T-helper 2 cell treated with Interferon-gamma antibody and Interleukin-4, amounts not matched to agents 5 μg/mL and 100 μg/mL, for 36 hours (primary cell): ENCODE measurements at places on chromosomes 11 and 22.

GRCh38 chr11:18011633-18012032, 1.2 kb downstream of the SERGEF start:
- no peak for DNase-seq

DNA sequence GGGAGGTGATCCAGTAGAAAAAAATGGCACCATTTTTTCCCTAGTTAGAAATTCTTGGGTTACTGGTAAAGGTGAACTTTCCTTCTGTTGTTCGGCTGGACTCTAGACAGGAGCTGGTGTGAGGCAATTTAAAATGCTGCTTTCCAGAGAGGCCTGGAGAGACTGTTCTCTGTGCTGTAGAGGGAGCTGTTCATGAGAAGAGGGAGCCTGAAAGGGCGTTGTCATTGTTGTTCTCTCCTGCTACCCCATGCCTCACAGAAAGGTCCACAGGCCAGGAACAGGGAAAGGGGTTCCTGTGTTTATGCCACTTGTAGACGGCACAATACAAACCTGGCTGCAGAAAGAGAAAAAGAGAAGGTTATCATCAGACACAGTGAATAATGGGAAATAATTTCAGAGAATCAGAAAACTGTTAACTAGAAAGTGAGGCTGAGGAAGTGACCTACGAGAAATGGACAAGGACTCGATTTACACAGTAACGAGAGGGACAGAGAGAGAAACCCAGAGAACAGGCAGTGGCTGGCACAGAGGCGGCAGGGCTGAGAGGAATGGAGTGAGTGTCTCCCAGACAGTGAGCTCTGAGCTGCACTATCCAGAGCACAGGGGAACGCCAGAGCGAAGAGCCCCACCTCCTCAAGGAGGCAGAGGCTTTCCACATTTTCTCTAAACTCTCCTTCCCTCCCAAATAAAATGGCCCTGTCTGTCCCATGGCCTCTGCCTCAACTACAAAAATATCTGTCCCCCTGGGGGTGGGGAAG, 109.2 kb downstream of the RRM1 start:
- no peak for DNase-seq

DNA sequence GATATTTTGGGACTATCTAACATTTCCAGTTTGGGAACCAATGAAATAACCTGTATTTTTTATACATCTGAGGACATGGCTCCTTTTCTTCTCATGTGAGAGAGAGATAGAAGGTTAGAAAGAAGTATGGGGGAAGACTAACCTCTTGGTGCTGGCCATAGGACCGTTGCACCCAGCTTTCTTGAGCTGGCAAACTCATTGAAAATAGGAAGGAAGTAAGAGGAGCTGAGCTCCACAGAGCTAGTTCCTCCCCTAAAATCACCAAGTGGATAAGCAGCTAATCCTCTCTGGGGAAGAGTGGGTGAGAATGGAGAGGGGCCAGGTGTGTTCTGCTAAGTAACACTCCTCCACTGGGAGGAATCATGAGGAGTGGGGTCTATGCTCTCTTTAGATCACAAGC, 387.4 kb upstream of the CADM1 start:
- DNase-seq = no peak

GRCh38 chr11:34792814-34793258, 123.3 kb downstream of the APIP start:
- no peak for DNase-seq

DNA sequence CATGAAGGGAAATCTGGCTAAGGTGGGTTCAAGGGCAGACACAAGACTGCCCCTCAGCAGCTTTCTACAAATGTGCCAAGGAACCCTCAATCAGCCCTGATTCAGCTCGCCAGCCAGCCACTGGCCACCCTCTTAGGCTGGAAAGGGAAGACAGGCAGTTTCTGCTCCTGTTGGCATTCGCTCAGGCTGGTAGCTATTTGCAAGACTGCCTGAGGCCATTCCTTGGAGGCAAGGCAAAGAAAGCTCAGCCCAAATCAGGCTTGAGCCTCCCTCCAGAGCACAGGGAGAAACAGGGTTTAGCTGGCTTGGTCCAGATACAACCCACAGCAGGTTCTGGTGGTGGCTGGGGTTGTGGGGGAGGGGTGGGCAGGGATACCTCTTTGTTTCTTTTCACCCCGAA, 19.2 kb downstream of the TP53I11 start:
- DNase-seq = no peak

DNA sequence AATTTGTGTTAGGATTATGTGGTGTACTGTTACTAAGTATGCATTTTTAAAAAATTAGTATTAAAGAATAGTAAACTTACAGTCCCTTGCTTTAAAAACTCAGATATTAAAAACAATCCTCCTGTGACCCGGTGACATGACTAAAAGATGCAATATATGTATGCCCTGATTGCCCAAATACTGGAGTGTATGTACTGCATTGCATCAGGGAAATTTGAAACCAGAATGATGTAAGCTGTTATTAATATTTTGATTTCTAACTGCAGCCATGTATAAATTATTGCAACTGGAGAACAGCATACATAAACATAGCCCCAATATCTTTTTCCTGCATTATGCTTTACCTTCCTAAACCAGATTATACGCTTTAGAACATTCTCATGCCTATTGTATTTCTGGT, 3.7 kb upstream of the HSPA8 start:
- DNase-seq = no peak

DNA sequence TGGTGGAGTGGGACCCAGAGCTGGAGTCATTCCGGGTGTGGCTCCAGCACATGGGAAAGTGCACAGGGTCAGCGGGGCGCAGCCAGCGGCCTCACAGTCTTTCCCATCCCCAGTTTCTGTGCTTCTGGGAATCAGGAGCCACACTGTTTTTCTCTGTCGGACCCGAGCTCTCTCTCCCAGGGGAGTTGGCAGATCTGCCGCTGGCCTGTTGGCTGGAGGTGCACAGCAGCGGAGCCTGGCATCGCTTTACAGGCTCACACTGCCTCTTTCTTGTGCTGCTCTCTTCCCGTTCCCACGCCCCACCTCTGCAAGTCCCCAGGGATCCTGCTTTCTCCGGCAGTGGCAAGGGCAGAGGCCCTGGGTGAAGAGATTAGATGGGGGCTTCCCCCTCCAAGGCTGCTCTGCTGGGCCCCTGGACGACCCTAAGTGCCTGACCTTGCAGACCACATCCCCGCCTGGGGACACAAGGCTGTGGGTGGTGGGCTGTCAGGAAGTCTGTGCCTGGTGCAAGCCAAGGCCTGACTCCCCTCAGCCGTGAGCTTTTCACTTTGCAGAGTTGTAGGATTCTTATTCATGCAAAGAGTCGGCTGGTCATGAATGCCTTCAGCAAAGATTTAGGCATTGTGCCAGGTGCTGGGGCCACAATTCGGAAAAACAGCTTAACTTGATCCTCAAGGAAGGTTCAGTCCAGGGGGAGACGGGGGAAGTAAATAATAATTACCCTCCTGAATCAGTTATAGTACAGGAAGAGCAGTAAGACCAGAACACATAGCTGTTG, 116.3 kb downstream of the TIMP3 start:
- no peak for DNase-seq

DNA sequence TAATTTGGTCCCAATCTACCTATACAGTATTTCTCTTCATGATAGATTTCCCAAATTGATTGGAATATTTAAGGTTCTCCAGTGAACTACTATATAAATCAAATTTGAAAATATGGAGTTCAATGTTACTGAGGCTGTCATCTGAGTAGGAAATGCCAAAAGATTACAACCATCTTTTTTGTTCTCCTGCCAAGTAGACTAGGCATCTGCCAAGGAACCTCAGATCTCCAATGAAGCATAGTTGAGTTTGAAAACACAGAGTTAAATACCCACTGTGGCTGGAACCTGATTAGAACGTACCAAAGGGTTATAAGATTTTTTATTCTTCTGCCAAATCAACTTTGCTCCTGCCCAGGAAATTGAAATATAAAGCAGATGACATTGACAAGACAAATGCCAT, 330.9 kb downstream of the CNTN5 start:
- no peak for DNase-seq

DNA sequence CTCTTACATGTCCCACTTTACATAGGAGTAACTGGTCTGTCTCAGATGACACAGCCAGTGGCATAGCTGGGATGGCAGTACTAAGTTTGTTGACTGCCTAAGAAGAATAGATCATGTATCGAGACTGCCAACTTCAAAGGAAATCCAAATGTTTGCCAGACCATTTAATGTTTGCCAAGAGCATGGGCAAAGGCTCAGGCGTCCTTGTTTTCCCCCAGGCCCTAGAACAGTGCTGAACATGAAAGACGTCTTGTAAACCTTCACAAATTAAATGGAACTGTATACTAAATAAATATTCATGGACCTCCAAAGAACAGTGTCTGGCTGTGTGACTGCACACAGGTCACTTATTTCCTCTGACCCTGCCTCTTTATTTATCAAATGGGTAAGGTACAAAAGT, 234.7 kb upstream of the CCDC90B start:
- DNase-seq = no peak

- DNase-seq = no peak
Measured at GRCh38 chr22:44363013-44363979, 50.5 kb upstream of the SHISAL1 start.

GRCh38 chr22:35686298-35686697, 31.4 kb upstream of the APOL5 start:
- no peak for DNase-seq

DNA sequence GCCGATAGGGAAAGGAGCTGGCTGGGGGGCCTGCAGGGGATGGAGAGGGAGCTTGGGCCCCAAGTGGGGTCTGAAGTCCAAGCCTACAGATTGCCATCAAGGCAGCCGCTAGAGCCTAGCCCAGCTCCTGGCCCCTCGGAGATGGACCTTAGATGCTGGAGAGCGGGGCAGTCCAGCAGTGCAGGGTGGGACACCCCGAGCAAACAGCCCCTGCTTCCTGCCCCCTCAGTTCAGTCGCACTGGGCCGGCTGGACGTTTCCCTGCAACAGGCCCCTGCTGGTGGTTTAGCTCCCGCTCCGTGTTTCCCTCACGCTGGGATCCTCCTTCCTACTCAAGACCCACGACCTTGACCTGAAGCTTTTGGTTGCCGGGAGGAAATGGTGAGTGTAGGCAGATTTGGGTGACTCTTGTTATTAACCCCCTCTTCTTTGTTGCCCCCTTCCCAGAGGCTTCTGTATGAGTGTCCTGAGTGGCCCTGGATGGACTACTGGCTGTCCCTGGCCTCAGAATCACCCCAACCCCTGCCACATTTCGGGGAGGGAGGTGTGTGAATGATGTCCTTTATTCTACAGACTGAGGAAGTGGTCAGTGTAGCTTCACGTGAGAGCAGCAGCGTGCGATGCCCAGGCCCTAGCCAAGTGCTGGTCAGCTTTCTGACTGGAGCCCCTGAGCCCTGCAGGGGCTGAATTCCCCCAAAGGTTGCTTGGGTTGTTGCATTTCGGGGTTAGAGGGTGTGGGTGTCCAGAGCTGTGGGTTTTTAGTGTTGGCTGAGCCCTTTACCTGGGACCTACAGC, 2.7 kb downstream of the ST3GAL4 start:
- no peak for DNase-seq

DNA sequence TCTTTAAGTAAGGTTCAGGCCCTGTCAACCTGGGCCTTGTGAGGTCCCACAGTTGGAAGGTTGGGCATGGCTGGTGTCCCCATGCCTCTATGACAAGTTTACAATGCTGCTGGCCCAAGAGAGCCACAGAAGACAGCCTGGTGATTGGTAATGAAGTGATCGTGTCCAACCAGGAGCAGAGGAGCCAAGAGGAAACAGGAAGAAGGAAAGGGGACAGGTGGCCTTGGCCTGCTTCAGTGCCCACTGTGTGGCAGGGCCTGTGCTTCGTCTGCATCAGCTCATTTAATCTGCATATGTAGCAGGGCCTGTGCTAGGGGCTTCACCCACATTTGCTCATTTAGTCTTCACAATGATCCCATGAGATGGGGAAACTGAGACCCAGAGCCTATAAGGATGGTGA, 42.1 kb upstream of the CSNK2A3 start:
- DNase-seq = no peak

DNA sequence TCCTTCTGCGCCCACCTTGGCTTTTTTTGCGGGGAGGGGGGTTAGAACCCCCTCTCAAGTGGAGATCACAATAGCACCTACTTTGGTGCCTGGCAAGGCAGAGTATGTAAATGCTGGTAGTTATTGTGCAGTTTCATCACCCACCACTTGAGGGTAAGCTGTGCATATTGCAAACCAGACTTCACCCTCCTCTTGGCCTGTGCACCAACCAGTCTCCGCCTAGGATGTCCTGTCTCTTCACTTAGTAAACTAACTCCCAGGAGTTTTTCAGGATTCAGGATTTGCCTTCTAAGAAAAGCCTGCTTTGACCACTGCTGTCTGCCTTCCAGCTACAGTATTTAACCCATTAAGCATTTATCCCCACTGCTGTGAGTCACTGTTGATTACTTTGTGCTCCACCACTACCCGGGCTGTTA, 2.0 kb upstream of the UBXN1 start:
- peak; percentile 32 for DNase-seq

DNA sequence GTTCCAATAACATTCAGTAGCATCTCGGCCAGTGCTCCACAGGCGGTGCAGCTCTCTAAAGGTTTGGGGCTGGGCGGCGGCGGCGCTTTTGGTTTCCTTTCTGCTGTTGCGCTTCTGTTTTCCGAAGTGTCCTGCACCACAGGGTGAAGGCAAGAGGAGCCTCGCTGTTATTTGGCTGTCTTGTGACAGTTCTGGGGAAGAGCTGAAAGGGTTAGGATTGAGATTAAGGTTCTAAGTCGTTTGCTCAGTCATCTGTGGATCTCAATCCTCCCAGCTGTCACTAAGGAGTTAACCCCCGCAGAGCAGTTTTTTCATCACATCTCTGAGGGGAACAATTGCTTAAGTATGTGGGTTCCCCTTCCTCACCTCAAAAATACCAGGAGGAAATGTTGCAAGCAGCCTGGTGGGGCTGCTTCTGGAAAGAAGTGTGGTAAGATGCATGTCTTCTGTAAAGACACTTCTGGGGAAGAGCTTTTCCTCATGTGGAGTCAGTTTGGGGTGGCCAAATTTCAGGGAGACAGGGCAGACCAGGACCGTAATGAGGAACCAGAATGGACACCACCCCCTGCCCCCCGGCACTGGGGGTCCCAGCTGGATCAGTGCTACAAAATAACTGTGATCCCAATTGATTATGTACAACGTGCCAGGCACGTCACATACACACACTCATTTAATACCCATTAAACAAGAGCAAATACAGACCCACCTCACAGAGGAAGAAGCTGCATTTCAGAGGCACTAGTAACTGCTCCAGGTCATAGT, 14.2 kb downstream of the TMEM121B start:
- DNase-seq = no peak

GRCh38 chr11:88383447-88383846, 45.9 kb upstream of the CTSC start:
- no peak for DNase-seq

GRCh38 chr22:27107824-27108223, 450.4 kb downstream of the MIAT start:
- no peak for DNase-seq

GRCh38 chr11:110077346-110077745, 15.8 kb upstream of the ZC3H12C start:
- DNase-seq = no peak

- no peak for DNase-seq
Measured at GRCh38 chr11:6497069-6497839, at the start of gene DNHD1. TSS of gene DNHD1 (plus strand) at chr11:6497280. CDS start at chr11:6498216, 936 bp downstream.

DNA sequence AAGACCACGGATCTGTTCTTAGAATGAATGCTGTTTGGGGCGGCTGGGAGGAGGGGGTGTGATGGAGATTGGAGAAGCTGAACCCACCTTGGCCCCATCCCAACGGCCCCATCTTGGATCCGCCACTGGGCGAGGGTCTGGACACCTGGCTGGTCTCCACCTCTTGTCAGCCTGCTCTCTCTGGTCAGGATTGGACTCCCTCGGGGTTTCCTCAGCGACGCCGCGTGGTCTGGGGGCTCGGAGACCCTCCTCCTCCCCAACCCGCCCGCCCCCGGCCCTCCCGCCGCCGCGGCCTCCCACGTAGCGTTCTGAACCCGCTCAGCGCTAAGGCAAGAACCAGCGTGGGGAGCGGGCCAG, 4.3 kb upstream of the FLI1 start:
- no peak for DNase-seq
